ENCODE measurements at places on chromosomes 2 and 18. TPM values are rescaled to one million over a fixed set of nuclear protein-coding genes. Genes with fewer than 3 reads are reported as not detected.

- DNase-seq: no peak
These were observed 50.6 kb downstream of the GALNT3 start for GRCh38 chr2:165743442-165743841.

DNA sequence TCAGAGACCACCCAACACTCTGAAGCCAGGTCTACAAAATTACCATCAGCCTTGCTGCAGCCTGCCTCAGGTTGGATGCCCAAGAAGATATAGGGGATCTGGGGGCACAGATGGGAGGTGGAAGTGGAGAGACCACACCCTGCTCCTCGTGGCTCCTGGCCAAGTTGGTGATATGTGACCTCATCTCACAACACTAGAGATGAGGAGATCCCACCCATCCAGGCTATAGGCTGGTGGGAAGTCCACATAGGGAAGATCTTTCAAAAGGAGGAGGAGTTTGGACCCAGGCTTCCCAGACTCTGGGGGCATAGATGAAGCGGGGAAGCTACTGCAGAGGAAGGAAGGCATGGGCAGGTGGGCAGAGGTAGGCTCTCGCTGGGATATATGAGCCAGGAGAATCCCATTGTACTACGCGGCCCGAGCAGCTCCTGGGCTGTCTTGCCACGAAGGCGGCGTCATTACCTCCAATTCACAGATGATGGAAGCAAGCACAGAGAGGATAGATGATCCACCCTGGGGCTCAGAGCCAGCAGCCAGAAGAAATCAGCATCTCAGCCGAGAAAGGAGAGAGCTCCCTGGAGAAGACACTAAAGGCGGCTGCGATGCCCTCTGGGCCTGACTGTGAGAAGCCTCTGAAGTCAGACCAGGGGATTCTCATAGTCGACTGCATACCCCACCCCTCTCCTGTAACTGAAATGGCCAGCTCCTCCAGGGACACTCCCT is 96.0 kb downstream of the RHOB start:
- DNase-seq: no peak

GRCh38 chr2:204012072-204012653 is 75.6 kb downstream of the ICOS start:
- no peak for DNase-seq

PTPN4 gene
- 23.1 TPM for total RNA-seq

GRCh38 chr2:149744865-149745264 is 157.3 kb upstream of the MMADHC start:
- no peak for DNase-seq

DNA sequence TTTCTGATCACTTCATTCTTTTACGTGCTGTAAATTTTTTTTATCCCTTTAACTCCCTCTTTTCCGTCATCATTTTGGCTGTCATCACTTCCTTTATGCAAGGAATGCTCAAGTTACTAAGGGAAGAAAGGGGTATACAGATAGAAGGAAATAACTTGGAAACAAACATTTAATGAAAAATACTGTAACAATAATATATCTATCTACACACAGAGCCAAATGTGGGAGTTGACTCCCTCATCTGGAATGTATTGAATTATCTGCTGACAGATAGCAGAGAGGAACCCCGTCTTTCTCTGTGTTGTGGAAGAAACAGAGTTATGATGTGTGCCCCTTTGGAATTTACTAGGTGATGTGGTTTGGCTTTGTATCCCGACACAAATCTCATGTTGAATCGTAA is 182.5 kb upstream of the NXPH2 start:
- DNase-seq: no peak

GRCh38 chr18:33116376-33116775 is 324.1 kb downstream of the CCDC178 start:
- DNase-seq: peak; percentile 64

All from mucosa of descending colon (tissue), 3 donors.